Psoas muscle (tissue), 8 donors: ENCODE measurements at places on chromosomes 5 and 9. TPM values are rescaled to one million over a fixed set of nuclear protein-coding genes. Genes with fewer than 3 reads are reported as not detected.

GRCh38 chr5:60903356-60903755 is 41.5 kb downstream of the ERCC8 start:
- no peak for DNase-seq

- no peak for DNase-seq
Measured at GRCh38 chr9:22131817-22132216, 122.7 kb upstream of the CDKN2B start.

GRCh38 chr9:37407468-37407867 is 15.0 kb upstream of the GRHPR start:
- no peak for DNase-seq

DNA sequence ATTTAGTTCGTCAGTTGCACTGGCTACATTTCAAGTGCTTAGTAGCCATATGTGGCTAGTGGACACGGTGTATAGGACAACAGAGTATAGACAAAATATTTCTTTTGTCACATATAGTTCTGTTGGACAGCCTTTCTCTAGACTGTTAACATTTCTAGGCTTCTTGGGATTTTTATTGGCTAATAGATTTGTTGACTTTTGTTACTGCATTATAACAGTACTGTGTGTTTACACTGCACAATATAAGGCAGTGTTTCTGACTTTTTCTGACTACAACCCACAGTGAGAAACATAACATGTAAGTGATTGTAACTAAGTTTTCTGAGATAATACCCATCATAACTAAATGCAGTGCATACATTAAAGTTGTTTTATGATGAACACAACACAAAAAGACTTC is 11.3 kb downstream of the FBXO38 start:
- no peak for DNase-seq

- no peak for DNase-seq
Measured at GRCh38 chr9:136683755-136684154, 3.5 kb downstream of the AGPAT2 start.

DNA sequence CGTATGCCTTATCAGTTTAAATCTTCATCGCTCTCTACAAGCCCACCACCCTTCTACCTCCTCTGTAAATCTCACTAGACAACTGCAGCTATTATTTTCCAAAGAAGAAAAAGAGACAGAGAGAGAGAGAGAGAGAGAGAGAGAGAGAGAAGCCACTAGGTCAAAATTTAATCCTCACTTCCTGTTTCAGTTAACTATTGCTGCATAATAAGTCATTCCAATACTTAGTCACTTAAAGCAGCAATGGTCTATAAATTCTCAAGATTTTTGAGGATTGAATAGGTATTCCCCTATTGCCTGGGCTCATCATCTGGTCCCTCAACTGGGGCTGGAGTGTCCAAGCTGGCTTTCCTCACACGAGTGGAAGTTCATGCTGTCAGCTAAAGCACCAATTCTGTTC is 68.8 kb downstream of the ITGA1 start:
- DNase-seq = no peak

- no peak for DNase-seq
Measured at GRCh38 chr5:7606840-7607465, 211.0 kb downstream of the ADCY2 start.

DNA sequence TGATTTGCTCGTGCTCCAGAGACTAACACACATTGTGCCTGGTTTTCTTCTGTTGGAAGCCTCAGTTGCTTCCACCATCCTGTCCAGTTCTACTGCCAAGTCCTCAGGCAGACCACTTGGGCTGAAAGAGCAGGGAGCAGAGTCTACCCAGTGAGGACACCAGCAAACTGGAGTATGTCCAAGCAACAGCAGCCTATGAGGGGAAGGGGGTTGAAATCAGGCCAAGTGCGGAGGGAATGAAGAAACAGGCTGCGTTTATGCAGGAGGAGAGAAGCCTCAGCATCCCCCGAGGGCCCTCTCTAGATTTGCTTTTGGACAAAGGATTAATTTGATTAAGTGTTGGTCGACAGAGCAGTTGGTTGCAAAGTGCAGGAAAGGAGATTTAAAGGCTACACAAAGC is 14.5 kb downstream of the DOCK2 start:
- DNase-seq = no peak

- peak; percentile 81 for DNase-seq
Measured at GRCh38 chr9:130997925-130998596, 10.9 kb upstream of the LAMC3 start.

DNA sequence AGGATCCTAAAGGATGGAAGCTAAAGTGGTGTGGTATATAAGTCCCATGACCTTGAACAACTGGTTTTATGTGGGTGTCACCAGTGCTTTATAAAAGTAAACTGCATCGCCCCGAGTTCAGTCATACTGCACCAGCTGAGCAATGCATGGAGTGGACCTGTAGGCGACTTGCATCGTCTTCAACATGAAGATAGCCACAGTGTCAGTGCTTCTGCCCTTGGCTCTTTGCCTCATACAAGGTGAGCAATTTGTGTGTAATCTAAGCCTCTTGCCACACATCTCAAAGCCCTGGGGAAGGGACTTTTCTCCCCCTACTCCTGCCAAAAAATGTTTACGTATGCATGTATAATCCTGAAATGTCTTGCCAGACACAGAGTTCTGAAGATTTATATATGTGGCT is at the start of gene SPINK5:
SPINK5 (plus strand) TSS at position 120 of the 400 bp plus-strand sequence; CDS start at position 185, 65 bp downstream.
- no peak for DNase-seq

GRCh38 chr9:11103525-11103924 is 490.7 kb upstream of the PTPRD start:
- no peak for DNase-seq

- DNase-seq = no peak
Measured at GRCh38 chr9:125260561-125260960, 1.1 kb upstream of the GAPVD1 start.

DNA sequence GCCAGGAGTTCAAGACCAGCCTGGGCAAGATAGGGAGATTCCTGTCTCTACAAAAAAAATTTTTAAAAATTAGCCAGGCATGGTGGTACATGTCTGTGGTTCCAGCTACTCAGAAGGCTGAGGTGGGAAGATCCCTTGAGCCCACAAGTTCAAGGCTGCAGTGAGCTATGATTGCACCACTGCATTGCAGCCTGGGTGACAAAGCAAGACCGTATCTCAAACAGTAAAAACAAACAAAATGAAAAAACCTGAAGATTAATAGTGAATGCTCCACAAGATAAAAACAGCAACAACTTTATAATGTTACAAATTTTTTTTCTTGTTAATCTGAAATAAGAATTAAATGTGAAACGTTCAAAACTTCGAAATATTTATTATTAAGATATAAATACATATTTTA is 2.7 kb upstream of the TMEM267 start:
- no peak for DNase-seq

GRCh38 chr5:14034963-14035362 is 90.5 kb upstream of the DNAH5 start:
- DNase-seq = no peak

- no peak for DNase-seq
Measured at GRCh38 chr9:98129451-98129881, 10.4 kb upstream of the TRIM14 start.

GRCh38 chr5:55868846-55869245 is 17.7 kb downstream of the IL31RA start:
- no peak for DNase-seq

GRCh38 chr5:39955156-39955555 is 530.4 kb upstream of the DAB2 start:
- no peak for DNase-seq

- DNase-seq = no peak
Measured at GRCh38 chr9:89969156-89969675, 364.4 kb downstream of the GADD45G start.

DNA sequence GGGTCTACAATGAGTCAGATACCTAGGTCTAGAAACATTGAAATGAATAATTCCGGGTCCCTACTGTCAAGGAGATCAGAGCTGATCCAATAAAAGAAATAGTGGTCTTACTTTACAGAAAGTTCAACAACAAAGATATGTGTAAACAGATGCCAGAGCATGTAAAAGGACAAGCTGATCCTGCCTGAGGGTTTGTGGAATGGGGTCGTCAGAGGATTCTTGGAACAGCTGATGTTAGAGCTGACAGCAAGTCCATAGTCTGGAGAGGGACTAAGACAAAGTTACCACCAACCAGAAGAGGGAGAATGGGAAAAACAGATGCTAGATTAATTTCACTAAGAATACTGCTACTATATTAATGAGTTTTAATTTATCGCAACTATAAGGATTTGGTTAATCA is 71.5 kb downstream of the FREM1 start:
- no peak for DNase-seq

DNA sequence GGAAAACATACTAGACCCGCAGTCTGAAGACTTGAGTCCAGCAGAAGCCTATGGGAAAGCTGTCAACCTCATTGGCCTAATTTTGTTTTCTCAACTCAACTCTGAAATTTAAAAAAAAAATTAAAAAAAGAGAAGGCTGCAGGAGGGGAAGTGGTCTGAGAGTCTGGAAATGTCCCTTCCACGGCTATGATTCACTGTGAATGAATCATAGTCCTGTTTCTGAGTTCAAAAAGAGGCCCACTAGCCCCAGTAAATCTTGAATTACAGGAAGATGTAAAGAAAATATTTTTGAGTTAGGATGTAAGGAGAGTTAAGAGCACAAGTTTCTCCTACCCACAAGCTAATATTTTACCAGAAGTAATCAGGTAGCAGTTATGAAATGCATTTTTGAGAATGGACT is 565.5 kb upstream of the DMAC1 start:
- no peak for DNase-seq

DNA sequence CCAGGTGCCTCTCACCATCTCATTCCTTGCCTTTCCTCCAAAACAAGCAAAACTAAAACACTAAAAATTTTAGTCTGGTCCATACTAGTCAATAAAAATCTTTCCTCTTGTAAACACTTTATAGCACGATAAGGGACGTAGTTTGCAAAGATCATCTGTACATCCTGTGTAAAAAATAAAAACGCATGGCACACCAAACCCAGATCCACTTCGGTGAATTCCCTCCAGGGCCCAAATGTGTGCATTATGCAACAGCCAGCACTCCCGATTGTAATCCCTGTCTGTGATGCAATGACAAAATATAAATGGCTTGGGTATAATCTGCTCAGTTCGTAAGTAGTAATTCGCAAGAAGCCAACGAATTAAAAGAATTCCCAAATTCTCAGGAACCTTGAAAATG is 1.4 kb downstream of the FAM169A start:
- no peak for DNase-seq

- DNase-seq = no peak
Measured at GRCh38 chr5:143968071-143968878, 156.3 kb downstream of the HMHB1 start.

GRCh38 chr9:16970321-16970720 is 99.9 kb upstream of the BNC2 start:
- DNase-seq = no peak

DNA sequence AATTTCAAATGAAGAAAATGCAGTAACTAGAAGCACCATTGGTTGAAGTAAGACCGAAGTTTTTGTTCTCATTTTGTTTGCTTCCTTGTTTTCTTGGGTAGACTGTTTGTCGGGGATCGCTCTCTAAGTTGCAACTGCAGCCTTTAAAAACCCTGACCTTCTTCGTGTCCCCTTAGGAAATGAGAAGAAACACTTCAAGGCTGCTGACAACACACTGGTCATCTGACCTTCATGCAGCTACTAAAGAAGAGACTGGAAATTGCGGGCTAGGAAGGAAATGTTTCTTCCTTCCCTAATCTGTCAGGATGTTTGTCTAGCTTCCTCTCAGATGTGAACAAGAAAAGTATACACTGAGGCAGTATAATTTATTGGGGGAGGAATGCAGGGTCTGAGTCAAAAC is 50.7 kb upstream of the CHSY3 start:
- DNase-seq = no peak

- DNase-seq = no peak
Measured at GRCh38 chr9:128685636-128686489, 3.2 kb upstream of the SET start.

GRCh38 chr5:141705469-141705868 is 23.4 kb upstream of the ARAP3 start:
- no peak for DNase-seq

- no peak for DNase-seq
Measured at GRCh38 chr9:119003201-119003611, 366.0 kb downstream of the BRINP1 start.

- DNase-seq = no peak
Measured at GRCh38 chr9:94017939-94018531, 62.9 kb upstream of the BARX1 start.

DNA sequence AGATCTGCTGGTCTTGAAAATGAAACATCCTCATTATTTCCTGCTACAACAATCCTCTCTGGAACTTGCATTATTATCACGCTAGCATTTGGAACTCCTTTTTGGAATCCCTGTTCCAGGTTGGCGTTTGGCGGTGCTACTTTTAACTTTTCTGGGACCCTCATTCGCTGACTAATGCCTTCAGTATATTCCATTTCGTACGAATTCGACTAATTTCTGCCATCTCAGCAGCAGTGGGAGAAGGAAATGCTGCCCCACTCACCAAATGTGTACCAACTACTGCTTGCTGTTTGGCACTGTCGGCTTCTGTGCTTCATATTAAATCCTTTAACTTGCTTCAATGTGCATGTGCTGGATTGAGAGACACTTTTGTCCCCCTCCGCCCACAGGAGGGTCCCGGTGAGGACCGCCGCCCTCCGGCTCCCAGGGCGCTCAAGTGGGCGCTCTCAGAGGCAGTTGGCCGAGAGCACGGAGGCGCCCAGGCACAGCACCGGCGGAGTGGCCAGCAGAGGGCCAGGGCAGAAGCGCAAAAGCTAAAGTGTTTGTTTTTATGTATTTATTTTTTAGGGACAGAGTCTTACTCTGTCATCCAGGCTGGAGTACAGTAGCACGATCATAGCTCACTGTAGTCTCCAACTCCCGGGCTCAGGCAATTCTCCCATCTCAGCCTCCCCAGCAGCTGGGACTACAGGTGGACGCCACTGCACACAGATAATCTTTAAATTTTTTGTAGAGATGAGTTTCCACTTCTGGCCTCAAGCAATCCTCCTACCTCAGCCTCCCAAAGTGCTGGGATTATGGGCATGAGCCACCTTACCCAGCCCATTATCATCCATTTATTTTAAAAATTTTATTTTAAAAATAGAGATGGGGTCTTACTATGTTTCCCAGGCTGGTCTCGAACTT is 11.9 kb downstream of the PDE6A start:
- peak; percentile 40 for DNase-seq

Gene NFIB
- 46.0 TPM for total RNA-seq

Gene NME5
- total RNA-seq = 1.1 TPM

Gene IFNA2
- total RNA-seq = not detected

Gene CCDC152
- 0.88 TPM for total RNA-seq

Gene GGTA1
- total RNA-seq = 0.50 TPM

Gene WDR31
- total RNA-seq = 1.7 TPM

Gene PIP5KL1
- total RNA-seq = not detected

Gene SHISAL2B
- not detected for total RNA-seq

Gene ROPN1L
- not detected for total RNA-seq

Gene MLANA
- total RNA-seq = not detected

Gene AGXT2
- not detected for total RNA-seq

Gene FBLL1
- not detected for total RNA-seq

Gene FAM114A2
- 25.3 TPM for total RNA-seq

Gene SURF4
- total RNA-seq = 45.6 TPM

Gene TNPO1
- 64.0 TPM for total RNA-seq

Gene TUSC1
- 5.4 TPM for total RNA-seq

Gene DNAH5
- total RNA-seq = 0.18 TPM

Gene CCDC171
- 0.44 TPM for total RNA-seq

Gene SPATA31E1
- total RNA-seq = not detected

Gene PCDHB1
- not detected for total RNA-seq

Gene RCL1
- total RNA-seq = 16.6 TPM

Gene PITX1
- total RNA-seq = 84.0 TPM
